ENCODE measurements at places on chromosomes 3 and 15. TPM values are rescaled to one million over a fixed set of nuclear protein-coding genes. Genes with fewer than 3 reads are reported as not detected.

Gene CHRM5
- total RNA-seq, result not detected

- DNase-seq, result no peak
Measured at GRCh38 chr3:163671201-163671600, 1407.1 kb downstream of the SI start.

GRCh38 chr3:139112230-139112558 lies 67.5 kb upstream of the PRR23C start:
- no peak for DNase-seq

DNA sequence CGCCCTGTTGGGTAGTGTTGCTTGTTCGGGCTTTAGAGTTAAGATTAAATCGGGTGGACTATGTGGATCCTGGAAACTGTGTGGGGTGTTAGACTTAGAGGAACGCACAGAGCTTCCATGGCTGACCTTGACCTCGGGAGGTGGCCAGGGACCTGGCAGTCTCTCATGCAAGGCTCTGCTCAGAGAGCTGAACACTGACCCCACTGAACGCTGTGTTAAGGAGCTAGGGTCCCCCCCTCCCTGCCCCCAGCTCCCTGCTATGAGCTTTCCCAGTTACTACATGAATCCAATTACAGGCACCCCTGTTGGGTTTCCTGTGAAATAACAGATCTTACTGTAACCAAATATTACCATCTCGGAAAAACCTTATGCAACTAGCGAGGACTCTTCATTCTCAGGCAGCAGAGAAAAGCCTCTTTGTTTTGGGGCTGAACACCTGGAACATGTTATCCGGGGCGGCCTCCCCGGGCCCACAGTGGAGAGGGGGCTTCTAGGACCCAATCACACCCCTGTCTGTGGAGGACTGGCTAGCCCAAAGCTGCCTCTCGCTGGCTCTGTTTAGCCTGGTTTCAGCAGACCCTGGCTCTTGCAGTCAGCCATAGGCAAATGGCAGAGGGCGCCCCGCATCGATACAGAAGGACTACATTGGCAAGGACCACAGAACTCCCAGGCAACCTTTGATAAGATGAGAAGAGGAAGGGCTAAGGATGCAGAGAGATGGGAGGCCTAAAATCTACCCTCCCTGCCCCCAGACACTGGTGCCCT lies 25.8 kb upstream of the ALDH1A3 start:
- no peak for DNase-seq

Gene PLIN1
- total RNA-seq, result 33.5 TPM

GRCh38 chr3:140432229-140432669 lies 245.6 kb upstream of the TRIM42 start:
- no peak for DNase-seq

DNA sequence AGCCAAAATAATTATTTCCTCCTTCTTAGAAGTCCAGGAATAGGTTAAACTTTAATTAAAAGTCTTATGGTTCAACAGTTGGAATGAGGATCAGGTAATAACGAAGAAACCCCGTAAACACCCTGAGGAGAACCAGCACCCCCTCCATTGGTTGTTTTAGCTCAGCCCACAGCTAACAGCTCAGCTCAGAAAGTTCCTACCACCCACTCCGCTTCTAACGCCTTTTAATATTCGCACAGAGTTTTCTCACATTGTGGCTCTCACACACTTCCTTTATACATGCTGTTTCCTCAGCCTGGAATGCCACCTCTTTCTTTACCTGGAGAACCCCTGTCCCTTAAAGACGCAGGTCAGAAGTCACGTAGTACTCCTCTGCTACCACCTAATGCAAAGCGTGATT lies 17.0 kb downstream of the CX3CR1 start:
- no peak for DNase-seq

DNA sequence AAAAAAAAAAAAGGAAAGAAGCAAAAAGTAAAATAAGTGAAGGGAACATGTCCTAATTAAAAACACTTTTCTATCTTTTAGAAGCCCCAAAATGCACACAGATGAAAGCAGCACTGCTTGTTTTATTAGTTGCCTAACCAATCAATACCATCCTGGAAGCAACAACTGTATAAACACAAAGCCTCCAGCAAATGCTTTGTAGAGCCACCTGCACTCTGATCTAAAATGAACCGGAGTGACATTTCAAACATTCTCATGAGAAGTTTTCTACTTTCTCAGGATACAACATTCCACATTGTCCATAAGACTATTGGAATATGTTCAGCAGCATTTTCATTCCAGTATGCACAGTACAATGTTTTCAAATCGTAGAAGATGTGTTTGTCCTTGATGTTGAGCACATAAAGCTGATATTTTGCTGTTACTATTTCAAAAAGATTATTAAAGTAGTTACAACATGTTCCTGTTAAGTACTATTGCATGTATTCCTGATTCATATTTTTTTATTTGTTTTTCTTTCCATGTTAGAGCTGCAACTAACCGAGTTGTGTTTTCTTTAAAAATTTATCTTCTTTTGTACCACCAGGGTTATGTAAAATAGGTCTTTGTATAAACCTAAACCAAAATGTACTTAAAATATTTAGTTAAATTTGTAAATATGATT lies 50.3 kb upstream of the PLSCR5 start:
- DNase-seq, result no peak

Gene SCN10A
- total RNA-seq, result 0.09 TPM

GRCh38 chr3:55893045-55893664 lies 406.0 kb upstream of the WNT5A start:
- no peak for DNase-seq

DNA sequence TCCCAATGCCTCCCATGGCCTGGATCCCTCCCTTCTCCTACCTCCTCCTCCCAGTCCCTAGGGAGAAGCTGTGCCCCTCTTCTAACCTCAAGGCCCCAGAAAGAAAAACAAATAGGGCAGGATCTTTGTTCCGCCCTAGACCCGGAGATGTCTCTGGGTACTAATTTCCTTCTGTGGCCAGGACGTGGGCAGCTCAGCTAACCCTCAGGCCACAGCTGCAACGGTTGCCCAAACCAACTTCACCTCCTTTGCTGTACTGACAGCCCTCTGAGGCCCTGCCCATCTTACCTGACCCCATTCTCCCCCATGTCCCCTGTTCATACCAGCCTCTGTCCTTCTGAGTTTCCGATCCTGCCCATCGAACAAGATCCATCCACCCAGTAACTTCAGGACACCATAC lies 70.7 kb downstream of the SRGAP3 start:
- DNase-seq, result no peak

DNA sequence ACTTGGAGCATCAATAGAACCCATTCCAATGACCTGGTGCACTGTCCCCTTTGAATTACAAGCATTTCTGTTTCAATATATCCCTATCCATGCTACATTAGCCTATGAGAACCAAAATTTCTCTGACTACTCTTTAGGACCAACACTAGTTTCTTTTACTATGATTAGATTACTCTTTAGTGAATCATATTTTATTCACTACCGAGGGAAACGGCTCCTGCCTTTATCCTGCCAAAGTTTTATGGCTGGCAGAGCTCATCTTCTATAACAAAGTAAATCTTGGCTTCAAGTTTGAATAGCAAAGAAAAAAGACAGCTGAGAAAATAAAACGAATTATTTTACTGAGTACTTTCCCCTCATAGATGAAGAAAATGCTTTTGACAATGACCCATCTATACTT lies 120.9 kb downstream of the SLC9A9 start:
- no peak for DNase-seq

Gene ACTR8
- 19.3 TPM for total RNA-seq
